ENCODE measurements at places on chromosomes 7 and 10.

DNA sequence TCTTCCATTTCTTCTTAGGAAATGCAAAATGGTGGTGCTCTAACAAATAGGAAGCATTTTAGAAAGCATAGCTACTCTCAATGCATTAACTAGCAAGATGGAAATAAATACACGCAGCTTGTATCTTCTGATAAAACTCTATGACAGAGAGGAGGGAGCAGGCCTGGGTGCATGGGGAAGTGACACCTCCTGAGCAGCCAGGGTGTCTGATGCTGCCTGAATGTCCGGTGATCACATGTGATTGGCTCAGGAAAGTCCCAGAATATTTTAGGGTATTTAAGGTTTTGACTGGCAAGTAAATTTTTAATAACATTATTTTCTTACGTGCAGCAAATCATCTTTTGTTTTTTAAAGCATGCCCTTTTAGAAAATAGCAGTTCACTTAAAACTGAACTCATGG lies 261.0 kb upstream of the KLF6 start:
- DNase-seq: no peak

- DNase-seq: no peak
Measured at GRCh38 chr7:15648461-15648961, 38.0 kb downstream of the MEOX2 start.

GRCh38 chr7:20217193-20217948 lies at the start of gene MACC1:
Gene MACC1, minus strand, starts transcription at chr7:20217384. Its CDS starts 55,522 bp downstream, at chr7:20161862.
- DNase-seq: no peak

- no peak for DNase-seq
Measured at GRCh38 chr7:110868458-110868857, 222.5 kb upstream of the LRRN3 start.

DNA sequence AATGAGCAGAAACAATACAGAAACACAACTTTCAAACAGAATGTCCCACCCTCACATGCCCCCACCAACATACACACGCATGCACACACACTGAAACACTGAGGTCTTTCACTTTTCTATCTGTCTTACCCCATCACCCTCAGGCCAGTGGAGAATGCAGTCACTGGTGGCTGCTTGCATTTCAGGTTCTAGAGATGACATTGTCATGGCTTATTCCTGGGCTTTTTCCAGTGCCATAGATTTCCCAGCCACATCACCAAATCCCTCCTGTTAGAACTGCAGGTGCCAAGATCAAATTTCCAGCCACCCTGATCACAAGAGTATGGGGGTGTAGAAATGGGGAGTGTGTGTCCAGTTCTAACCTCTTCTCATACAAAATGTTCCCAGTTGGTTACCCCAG lies 68.4 kb downstream of the CACNA2D1 start:
- no peak for DNase-seq

GRCh38 chr7:134031835-134032617 lies 95.1 kb upstream of the LRGUK start:
- DNase-seq: no peak

GRCh38 chr10:74290708-74291107 lies 139.7 kb downstream of the ADK start:
- DNase-seq: no peak

GRCh38 chr7:77399816-77400215 lies 16.3 kb downstream of the GSAP start:
- DNase-seq: no peak

- DNase-seq: no peak
Measured at GRCh38 chr7:116497708-116498107, 1.8 kb upstream of the CAV2 start.

DNA sequence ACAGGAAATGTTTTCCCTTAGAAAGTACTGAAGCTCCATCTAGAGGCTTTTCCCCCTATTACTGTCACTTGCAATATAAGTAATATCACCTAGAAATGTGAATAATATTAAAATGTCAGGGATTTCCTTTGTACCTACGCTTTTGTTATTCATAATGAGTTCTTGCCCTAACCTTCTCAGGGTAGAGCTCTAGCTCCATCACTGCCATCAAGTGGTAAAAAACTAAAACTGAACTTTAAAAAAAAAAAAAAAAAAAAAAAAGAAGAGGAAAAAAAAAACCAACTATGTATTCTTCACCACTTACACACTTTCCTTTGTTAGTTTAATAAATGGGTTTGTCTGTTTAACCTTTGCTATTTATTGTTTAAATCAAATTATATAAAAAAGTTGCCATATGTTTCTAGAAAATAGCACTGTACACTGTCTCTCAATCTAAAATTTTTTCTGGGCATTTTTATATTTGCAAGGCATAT lies 49.9 kb downstream of the DNAJC1 start:
- no peak for DNase-seq

DNA sequence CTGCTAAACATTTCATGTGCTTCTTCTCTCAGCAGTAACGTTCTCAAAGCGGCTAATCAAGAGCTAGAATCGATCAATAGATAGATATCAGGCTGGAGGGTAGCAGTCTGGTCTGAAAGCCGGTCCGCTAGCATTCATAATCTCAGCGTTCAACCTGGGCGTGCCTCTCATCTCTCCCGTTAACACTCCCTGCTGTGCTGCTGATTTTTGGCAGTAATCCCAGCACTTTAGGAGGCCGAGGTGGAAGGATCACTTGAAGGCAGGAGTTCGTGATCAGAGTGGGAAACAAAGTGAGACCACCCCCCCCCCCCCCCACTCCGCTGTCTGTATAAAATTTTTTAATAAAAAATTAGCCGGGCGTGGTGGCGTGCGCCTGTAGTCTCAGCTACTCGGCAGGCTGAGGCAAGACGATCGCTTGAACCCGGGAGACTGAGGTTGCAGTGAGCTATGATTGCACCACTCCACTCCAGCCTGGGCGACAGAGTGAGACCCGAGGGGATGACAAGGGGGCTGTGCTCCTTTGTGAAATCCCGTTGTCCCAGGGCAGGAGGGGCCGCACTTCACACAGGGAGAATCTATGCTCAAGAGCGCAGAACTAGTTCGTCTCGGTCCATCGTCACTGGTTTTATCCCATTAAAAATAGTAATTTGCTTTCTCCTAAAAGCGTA lies 624 bp upstream of the CEP55 start:
- DNase-seq: no peak
